ENCODE measurements at places on chromosomes 7 and 10. TPM values are rescaled to one million over a fixed set of nuclear protein-coding genes. Genes with fewer than 3 reads are reported as not detected.

DNA sequence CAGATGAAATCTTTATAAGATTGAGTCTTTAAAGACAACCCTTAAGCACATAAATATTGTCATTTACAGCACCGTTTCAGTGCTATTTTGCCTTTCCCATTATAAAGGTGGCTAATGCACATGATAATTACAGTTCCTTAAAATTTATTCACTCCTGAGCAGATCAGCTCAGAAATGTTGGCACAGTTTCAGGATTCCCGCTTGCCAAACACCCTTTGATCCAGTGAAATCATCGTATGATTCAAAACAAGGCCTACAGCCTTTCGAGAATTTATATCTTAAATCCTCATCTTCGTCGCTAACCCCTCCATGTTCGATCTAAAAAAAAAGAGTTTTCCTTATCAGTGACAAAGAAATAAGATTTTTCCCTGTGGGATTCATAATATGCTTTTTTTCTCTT is 14.1 kb upstream of the SOSTDC1 start:
- H3K4me1 ChIP-seq, result no peaks in the 10 kb centered on the region
- no peaks in the 10 kb centered on the region for H3K36me3 ChIP-seq
- H3K27ac ChIP-seq, result no peak overlapping the region

- no peaks in the 10 kb centered on the region for H3K27me3 ChIP-seq
- peaks cover 1% of the 10 kb centered on the region for H3K4me1 ChIP-seq
- peaks cover 6% of the 10 kb centered on the region for H3K36me3 ChIP-seq
- DNase-seq, result no peak
- H3K4me3 ChIP-seq, result no peak overlapping the region
Observed at GRCh38 chr7:37048674-37049073, 324.4 kb upstream of the AOAH start.

DNA sequence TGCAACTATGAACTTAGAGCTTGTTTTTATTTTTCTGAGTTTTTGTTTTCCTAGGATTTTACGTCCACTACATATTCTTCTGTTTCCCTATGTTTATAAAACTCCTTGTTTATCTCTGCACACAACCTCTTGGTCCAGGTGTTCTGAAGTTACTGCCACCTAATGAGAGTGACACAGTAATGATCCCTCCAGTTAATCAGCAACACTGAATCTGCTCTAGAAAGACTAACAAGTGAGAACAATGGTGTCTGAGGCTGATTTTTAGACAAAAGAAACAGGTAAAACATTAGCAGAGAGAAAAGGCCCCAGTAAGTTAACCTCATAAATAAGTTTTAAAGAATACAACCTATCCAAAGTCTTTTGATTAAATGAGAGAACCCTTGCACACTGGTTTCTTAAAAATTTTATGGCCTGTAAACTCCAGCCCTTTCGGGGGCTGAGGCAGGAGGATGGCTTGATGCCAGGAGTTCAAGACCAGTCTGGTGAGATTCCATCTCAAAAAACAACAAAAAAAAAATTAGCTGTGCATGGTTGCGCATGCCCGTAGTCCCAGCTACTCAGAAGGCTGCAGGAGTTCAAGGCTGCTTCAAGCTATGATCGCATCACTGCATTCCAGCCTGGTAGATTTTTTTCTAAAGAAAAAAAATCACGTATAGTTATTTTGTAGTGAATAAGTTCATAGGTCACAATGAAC is 397.6 kb downstream of the MAGI2 start:
- no peak overlapping the region for H3K4me3 ChIP-seq
- no peaks in the 10 kb centered on the region for H3K36me3 ChIP-seq
- H3K4me1 ChIP-seq, result no peaks in the 10 kb centered on the region
- no peak for DNase-seq
- no peaks in the 10 kb centered on the region for H3K27me3 ChIP-seq
- H3K27ac ChIP-seq, result no peak overlapping the region

Gene CPA4
- not detected for total RNA-seq

- peaks cover 5% of the 10 kb centered on the region for H3K27me3 ChIP-seq
- DNase-seq, result no peak
- no peaks in the 10 kb centered on the region for H3K36me3 ChIP-seq
- H3K4me1 ChIP-seq, result peaks cover 4% of the 10 kb centered on the region
- no peak overlapping the region for H3K4me3 ChIP-seq
- H3K27ac ChIP-seq, result no peak overlapping the region
Observed at GRCh38 chr10:94105226-94105625, 111.5 kb downstream of the PLCE1 start.

GRCh38 chr7:151601521-151602305 is 82.0 kb upstream of the RHEB start:
- H3K4me1 ChIP-seq, result peaks cover 2% of the 10 kb centered on the region
- no peak for DNase-seq
- no peak overlapping the region for H3K27ac ChIP-seq
- no peaks in the 10 kb centered on the region for H3K36me3 ChIP-seq

DNA sequence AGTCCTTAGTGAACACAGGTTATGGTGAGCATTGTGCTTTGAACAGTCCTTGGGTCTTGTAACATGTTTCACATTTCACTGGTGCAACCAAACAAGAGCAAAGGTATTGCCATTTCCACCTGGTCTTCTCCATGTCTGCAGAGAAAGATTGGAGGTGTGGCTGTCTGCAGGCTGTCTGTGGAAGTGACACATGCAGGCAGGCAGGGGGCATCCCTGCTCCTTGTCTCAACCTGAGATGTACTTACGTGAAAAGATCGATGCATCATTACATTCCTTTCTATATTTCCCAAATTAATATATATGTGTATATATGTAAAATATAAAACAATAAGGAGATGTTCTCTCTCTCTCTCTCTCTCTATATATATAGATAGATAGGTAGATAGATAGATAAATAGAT is 54.3 kb downstream of the LRRC18 start:
- no peaks in the 10 kb centered on the region for H3K27me3 ChIP-seq
- no peaks in the 10 kb centered on the region for H3K36me3 ChIP-seq
- no peaks in the 10 kb centered on the region for H3K4me1 ChIP-seq
- H3K4me3 ChIP-seq, result no peak overlapping the region

Gene CACNA2D1
- total RNA-seq, result not detected

- H3K36me3 ChIP-seq, result peaks cover 13% of the 10 kb centered on the region
- peaks cover 8% of the 10 kb centered on the region for H3K4me1 ChIP-seq
- DNase-seq, result no peak
- H3K4me3 ChIP-seq, result no peak overlapping the region
- H3K27ac ChIP-seq, result no peak overlapping the region
Observed at GRCh38 chr7:1020849-1021251, 23.5 kb upstream of the GPR146 start.

GRCh38 chr10:56912043-56912442 is 551.0 kb upstream of the ZWINT start:
- no peak overlapping the region for H3K27ac ChIP-seq
- H3K36me3 ChIP-seq, result no peaks in the 10 kb centered on the region
- H3K4me3 ChIP-seq, result no peak overlapping the region
- no peaks in the 10 kb centered on the region for H3K27me3 ChIP-seq
- no peaks in the 10 kb centered on the region for H3K4me1 ChIP-seq

DNA sequence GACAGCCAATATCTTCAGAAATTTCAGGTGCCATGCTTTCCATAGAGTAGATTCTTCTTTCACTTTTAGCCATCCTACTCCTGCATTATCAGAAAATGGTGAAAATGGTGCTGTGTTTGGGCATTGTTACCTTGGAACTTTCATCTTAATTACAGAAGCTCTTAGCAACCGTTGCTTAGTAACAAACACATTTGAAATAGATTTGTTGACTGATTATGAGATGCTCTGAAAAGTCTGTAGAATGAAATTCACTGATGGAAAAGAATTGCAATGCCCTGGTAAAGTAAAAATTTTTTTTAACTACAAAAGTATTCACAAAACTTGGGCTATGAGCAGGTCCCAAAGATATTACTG is 249.3 kb upstream of the NEBL start:
- H3K4me1 ChIP-seq, result no peaks in the 10 kb centered on the region
- DNase-seq, result no peak
- H3K36me3 ChIP-seq, result no peaks in the 10 kb centered on the region
- H3K4me3 ChIP-seq, result no peak overlapping the region
- H3K27ac ChIP-seq, result no peak overlapping the region

Gene CPA2
- not detected for total RNA-seq

Gene YWHAG
- total RNA-seq, result 75.1 TPM

Gene HABP2
- total RNA-seq, result not detected

GRCh38 chr10:62926407-62926806 is 110.2 kb upstream of the EGR2 start:
- no peaks in the 10 kb centered on the region for H3K4me1 ChIP-seq
- no peak overlapping the region for H3K4me3 ChIP-seq
- DNase-seq, result no peak
- H3K36me3 ChIP-seq, result no peaks in the 10 kb centered on the region
- H3K27me3 ChIP-seq, result peaks cover 3% of the 10 kb centered on the region
- no peak overlapping the region for H3K27ac ChIP-seq

DNA sequence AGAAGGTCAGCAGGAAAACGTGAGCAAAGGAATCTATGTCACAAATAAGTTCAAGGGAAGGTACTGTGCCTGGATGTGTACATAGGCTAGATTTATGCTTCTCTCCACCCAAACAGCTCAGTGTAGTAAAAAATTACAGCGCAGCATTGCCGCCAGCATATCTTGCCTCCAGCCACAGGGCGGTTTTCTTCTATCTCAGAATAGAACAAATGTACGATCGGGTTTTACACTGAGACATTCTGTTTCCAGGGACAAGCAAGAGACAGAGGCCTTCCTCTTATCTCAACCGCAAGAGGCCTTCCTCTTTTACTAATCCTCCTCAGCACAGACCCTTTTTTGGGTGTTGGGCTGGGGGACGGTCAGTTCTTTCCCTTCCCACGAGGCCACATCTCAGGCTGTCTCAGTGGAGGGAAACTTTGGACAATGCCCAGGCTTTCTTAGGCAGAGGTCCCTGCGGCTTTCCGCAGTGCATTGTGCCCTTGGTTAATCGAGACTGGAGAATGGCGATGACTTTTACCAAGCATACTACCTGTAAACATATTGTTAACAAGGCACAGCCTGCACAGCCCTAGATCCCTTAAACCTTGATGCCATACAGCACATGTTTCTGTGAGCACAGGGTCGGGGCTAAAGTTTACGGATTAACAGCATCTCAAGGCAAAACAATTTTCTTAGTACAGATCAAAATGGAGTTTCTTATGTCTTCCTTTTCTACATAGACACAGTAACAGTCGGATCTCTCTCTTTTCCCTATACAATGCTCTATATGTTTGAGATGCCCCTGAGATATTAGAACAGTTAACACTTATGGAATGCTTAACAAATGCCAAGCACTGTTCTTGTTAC is 11.6 kb upstream of the ABHD11 start:
- H3K4me3 ChIP-seq, result no peak overlapping the region
- no peaks in the 10 kb centered on the region for H3K4me1 ChIP-seq
- no peaks in the 10 kb centered on the region for H3K36me3 ChIP-seq
- H3K27ac ChIP-seq, result no peak overlapping the region
- no peak for DNase-seq
- H3K27me3 ChIP-seq, result peaks cover 7% of the 10 kb centered on the region

Gene SPDYE5
- total RNA-seq, result not detected

GRCh38 chr10:130053561-130053960 is 57.1 kb downstream of the C10orf143 start:
- DNase-seq, result no peak
- no peak overlapping the region for H3K4me3 ChIP-seq
- no peaks in the 10 kb centered on the region for H3K36me3 ChIP-seq
- H3K4me1 ChIP-seq, result no peaks in the 10 kb centered on the region
- H3K27me3 ChIP-seq, result no peaks in the 10 kb centered on the region

DNA sequence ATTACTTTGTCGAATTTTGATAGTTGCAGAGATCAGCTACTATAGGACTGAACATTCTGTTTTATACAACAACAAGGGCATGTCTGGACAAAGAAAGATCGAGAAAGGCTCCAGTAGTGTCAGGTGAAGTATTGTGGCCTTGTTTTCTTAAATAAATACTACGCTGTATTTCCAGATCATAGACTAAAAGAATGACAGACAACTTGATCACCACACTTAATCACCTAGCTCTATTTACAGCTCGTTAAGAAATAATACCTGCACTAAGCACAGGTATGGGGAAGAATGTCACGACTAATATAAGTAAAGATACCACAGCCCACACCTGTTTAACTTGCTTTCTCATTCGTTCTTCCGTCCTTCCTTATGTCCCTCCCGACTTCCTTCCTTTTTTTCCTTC is 269.2 kb downstream of the HGF start:
- no peak for DNase-seq
- no peaks in the 10 kb centered on the region for H3K36me3 ChIP-seq
- no peaks in the 10 kb centered on the region for H3K27me3 ChIP-seq

GRCh38 chr10:35642035-35642792 is at the start of gene FZD8:
TSS of gene FZD8 (minus strand) at chr10:35642296. CDS start at chr10:35641429, 867 bp downstream.
- peak within 1 kb of the TSS; percentile 74 for H3K4me3 ChIP-seq
- H3K4me1 ChIP-seq, result peaks cover 25% of the 10 kb centered on the region
- no peaks in the 10 kb centered on the region for H3K36me3 ChIP-seq
- peaks cover 68% of the 10 kb centered on the region for H3K27me3 ChIP-seq

Data from activated CD4-positive, alpha-beta T cell treated with anti-CD3 and anti-CD28 coated beads, Interleukin-2, amount 10 ng/mL, durations not matched to agents 7 days and 5 days (primary cell).